ENCODE measurements at places on chromosomes 3 and 15.

GRCh38 chr3:189813647-189814240 is 182.6 kb downstream of the TP63 start:
- DNase-seq, result no peak

GRCh38 chr3:11850003-11850402 is 3.3 kb upstream of the TAMM41 start:
- DNase-seq, result no peak

GRCh38 chr3:71201939-71202338 is 381.6 kb downstream of the FOXP1 start:
- peak; percentile 84 for DNase-seq

- DNase-seq, result no peak
These were observed 487.7 kb upstream of the RASGRP1 start for GRCh38 chr15:39052323-39052705.

GRCh38 chr15:38374029-38374428 is 79.9 kb upstream of the FAM98B start:
- DNase-seq, result no peak

- no peak for DNase-seq
These were observed 3.2 kb upstream of the ANKRD63 start for GRCh38 chr15:40286061-40286532.

GRCh38 chr3:29426302-29427226 is 145.7 kb downstream of the RBMS3 start:
- no peak for DNase-seq

DNA sequence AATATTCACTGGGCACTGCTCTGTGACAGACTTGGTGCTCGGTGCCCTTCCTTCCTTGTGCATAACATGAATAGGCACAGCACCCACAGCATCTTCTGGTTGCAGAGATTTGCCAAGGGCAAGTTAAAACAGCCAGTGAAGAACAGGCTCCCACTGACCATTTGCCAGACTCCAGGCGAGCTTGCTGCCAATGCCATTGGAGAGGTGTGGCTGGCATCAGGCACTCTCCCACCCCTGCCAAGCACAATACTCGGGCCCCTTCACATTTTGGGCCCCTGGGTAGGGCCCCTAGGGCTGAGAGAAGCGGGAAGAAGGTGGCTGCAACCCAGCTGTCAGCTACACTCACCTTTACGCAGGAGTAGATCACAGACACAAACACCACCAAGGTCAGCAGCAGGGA is 112.1 kb downstream of the SEC22A start:
- DNase-seq, result no peak

DNA sequence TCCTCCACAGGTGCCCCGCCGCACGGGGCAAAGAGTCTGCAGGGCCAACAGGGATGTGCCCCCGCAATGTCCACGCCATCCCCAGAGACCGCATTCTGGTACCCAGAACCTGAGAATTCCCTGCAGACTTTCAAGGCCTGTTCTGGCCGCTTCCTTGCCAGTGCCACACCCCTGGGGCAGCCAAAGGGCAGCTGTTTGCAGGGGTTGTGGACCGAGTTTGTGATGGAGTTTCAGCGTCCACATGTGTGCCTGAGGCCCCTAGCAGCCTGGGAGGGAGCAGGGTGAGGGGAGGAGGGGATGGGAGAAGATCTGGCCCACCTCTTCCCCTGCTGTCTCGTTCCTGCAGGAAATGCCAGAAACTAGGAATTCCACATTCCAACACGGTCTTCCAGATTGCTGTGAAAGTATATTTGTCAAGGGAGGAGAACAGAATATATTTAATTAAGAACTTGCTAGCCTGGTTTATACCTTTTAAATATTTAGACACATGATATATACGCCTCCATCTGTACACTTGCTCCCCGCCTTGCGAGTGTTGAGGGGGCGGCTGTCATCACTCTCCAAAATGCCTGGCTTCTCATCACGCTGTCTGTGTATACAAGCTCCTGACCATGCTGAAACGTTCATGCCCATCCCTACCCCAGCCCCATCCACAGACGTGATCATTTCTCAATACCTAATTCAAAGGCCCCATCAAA is 31.1 kb upstream of the RASA2 start:
- DNase-seq, result peak; percentile 69

DNA sequence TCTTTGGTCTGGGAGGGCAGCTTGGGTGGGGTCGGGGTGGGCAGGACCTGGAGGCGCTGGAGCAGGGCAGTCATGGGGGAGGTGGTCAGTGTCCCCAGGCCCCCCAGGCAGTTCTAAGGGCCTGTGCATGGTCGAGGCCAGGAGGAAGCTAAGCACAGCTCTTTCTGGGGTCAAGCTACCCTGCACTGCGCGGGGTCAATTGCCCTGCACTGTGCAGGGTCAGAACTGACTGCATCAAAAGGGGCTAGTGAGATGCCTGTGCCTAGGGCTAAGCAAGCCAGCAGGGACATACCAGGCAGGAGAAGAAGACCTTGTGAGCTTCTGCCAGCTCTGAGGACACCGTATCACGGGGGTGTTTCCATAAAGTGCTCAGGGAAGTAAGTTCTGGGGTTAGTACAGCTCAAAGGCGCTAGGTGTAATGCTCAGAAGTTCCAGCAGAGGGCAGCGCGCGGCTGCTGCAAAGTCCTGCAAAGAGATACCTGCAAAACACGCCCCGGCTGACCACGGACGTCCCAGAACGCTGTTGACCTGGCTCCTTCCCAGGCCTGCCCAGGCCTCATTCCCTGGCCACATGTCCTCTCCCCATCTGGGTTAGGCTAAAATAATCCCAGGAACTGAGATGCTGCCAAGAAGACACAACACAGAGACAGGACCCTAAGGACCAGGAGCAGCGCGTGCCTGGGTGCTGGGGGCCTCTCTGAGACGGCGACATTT is 18.8 kb upstream of the IQSEC1 start:
- DNase-seq, result peak; percentile 88

DNA sequence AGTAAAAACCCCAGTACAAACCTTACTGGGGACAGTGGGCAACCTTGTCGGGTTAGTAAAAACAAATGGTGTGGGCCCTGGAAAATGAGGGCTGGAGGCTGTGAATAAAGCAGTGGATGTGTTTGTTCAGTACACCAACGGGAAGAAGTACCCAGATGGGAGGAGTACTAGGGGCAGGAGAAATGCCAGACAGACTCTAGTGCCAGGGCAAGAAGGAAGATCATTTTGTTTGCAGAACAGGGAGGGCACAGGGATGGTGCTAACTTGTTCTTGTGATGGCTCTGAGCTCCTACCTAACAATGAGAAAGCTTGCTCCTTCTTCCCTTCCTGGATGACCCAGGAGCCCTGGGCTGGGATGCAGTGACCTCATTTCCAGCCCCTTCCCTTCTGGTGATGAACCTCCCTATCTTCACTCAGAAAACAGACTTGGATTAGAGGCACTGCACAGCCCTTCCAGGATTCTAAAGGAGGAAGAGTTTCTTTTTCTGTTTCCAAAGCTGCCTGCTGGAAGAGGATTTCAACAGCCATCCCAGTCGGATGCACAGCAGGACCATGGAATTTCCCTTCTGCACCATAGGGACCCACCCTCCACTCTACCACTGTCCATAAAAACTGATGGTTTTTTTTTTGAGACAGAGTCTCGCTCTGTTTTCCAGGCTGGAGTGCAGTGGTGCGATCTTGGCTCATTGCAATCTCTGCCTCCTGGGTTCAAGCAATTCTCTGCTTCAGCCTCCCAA is 6.1 kb downstream of the RASSF1 start:
- no peak for DNase-seq

- DNase-seq, result no peak
These were observed 2.2 kb downstream of the ALPK3 start for GRCh38 chr15:84819291-84819768.

DNA sequence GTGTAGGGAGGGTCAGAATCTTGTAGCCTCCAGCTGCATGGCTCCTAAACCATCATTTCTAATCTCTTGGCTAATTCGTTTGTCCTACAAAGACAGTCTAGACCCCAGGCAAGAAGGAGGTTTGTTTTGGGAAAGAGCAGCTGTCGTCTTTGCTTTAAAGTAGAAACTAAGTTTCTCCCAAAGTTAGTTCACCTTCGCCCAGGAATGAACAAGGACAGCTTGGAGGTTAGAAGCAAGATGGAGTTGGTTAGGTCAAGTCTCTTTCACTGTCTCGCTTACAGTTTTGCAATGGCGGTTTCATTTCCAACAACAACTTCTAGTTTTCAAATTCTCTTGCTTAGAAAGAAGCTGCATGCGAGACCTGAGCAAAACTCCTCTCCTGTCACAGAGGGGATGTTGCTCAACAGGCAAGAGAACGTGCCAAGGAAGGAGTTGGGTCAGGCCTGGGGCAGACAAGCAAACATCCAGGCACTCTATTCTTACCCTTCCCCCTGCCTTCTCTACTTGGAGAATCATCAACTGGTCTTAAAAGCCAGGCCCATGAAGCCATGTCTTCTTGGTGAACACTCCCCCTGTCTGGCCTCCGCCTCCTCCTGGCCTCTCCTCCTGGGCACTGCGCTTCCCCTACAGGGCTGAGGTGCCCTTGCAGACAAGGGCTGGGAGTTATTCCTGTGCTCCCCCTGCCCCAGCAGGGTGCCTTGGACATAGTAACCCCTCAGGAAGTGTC is 57.6 kb downstream of the TMEM44 start:
- peak; percentile 74 for DNase-seq

- DNase-seq, result no peak
These were observed 241.5 kb downstream of the CLSTN2 start for GRCh38 chr3:140176526-140176925.

GRCh38 chr15:47675735-47676134 is 41.6 kb upstream of the SEMA6D start:
- DNase-seq, result no peak

- DNase-seq, result no peak
These were observed 86.5 kb upstream of the MYZAP start for GRCh38 chr15:57505056-57505715.

DNA sequence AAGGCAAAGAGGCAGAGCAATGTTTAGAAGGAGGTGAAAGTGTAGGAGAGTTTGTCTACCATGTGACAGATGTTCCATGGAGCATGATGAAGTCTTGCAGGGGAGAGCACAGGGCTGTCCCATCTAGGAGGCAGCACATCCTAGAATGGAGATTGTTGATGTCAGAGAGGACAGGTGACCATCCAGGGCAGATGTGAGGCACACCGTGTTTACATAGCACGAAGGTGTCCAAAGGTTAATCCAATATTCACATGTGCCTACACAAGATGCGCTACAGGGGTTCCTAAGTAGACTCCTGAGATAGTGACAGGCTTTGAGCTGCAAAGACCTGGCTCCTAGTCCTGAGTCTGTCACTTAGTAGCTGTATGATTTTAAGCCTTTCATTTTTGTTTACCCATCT is 219.3 kb upstream of the SLCO3A1 start:
- DNase-seq, result no peak

DNA sequence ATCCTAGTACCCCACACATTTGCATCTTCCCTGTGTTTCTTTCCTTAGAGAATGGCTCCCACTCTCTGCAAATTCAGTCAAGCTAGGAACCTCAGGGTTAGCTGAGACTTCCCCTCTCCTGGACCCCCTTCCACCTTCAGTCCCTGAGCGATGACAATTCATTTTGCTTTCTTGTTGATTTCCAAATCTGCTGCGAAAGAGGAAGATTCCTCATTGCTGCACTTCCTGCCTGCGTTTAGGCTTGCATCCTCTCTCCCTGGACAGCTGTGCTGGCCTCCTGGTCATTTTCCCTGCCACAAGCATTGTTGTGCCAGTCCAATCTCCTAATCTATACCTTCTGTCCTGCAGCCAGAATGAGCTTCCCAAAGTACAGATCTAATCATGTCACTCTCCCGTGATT is 12.3 kb upstream of the DGKG start:
- DNase-seq, result no peak

DNA sequence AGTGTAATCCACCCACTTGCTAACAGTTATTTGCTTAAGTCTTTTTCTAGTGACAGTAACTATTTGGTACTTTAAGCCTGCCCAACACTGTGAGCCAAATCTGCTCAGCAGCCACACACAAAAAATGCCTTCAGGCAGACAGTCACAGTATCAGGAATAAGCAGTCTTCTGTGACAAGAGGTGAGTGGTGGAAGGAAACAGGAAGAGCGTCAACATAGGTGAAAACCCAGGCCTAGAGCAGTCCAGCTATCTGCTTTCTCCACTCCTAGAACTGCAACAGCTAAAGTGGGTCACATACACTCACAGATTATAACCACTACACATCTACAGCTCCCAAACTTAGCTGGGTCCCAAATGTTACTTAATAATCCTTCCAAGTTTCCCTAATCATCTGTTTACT is 213.7 kb downstream of the ZBTB20 start:
- DNase-seq, result no peak

GRCh38 chr3:60847791-60848190 is 403.5 kb downstream of the FHIT start:
- DNase-seq, result no peak
